ENCODE measurements at places on chromosomes 11 and 22.

DNA sequence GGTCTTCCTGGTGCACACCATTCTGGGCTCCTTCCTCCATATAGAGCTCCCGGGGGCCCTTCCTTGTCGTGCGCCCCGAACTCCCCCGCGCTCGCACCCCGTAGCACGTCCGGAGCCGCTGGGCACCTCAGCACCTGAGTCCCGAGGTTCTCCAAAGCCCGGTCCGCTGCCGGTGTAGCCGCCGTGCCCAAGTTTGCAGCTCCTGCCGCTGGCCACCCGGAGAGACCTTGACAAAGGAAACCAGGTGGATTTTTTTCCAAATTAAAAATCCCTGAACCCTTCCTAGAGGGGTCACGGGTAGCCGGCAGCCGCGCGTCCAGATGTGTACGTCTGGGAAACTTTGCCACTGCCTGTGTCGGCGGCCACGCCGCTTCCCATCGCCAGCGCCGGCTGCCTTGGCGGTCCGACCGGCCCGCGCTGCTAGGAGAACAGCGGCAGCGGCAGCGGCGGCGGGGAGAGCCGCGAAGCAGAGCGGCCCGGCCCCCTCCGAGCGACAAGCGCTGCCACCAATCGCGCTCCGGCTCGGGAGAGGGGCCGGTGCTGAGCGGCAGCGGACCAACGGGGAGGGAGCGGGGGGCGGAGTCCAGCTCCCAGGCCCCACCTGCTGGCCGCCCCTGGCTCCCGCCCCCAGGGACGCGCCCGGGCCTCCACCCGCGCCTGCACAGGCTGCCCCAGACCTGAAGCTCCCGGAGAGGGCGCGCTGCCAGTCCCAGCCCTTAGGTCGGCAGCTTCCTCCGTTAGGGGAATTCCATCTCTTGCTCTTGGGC, at the start of gene GALNT18:
TSS of gene GALNT18 (minus strand) at position 433 of the 767 bp plus-strand sequence.
- DNase-seq: peak; percentile 91

- peak; percentile 36 for DNase-seq
Observed at GRCh38 chr22:31247726-31248125, 35.6 kb downstream of the LIMK2 start.

DNA sequence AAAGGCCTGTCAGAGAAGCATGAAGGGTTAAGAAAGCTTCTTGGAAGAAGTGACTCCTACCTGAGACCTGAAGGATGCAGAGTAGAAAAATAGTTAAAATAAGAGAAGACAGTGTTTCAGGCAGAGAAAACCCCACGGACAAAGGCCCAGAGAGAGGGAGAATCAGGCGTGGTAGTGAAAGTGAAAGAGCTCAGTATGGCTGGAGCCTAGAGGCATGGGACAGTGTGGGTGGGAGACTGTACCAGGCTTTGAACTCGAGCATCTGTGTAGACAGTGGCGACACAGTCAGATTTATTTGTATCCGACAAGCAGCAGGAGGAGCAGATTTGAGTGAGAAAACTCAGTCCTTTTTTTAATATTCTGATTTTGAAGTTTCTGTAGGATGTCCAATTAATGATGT, 360.0 kb downstream of the OPCML start:
- DNase-seq: no peak

DNA sequence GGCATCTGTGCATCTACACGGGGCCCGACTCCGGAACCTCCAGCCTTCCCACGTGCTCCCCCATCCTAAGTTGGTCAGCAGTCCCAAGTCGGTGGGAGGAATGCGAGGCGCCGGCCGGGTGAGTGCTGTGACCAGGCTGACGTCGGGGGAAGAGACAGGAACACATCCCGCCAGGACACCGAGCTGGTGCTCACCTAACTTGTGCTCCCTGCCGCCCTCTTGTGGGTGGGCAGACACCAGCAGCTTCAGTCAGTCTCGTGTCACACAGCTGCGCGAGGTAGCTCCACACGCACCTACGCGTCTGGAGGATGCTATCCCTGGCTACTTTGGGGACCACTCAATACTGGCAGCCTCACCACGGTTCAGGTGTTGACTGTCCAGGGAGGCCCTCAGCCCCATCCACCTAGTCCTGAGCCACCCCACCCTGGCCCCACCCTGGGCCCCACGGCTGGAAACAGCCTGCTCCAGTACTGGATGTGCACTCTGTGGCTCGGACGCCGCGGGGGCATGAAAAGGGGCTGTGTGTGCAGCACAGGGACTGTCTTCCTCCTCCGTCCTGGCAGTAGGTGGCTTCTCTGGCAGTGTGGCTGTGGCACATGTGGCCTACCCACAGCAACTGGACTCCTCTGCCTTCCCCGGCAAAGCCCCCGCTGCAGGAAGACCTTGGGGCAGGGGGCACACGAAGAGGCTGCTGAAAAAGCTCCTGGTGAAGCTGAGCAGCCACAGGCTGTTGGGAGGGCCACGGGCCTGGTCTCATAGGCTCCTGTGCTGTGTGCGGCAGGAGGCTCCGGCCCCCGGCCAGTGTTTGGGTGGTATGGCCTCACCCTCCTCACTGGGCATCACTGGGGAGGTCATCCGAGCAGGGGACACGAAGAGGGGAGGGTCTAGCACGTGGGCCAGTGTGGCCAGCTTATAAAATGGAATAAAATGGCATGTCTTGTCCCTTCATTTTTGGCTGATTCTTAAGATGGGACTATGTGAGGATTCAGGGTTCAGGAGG, 11.2 kb upstream of the BID start:
- DNase-seq: no peak

DNA sequence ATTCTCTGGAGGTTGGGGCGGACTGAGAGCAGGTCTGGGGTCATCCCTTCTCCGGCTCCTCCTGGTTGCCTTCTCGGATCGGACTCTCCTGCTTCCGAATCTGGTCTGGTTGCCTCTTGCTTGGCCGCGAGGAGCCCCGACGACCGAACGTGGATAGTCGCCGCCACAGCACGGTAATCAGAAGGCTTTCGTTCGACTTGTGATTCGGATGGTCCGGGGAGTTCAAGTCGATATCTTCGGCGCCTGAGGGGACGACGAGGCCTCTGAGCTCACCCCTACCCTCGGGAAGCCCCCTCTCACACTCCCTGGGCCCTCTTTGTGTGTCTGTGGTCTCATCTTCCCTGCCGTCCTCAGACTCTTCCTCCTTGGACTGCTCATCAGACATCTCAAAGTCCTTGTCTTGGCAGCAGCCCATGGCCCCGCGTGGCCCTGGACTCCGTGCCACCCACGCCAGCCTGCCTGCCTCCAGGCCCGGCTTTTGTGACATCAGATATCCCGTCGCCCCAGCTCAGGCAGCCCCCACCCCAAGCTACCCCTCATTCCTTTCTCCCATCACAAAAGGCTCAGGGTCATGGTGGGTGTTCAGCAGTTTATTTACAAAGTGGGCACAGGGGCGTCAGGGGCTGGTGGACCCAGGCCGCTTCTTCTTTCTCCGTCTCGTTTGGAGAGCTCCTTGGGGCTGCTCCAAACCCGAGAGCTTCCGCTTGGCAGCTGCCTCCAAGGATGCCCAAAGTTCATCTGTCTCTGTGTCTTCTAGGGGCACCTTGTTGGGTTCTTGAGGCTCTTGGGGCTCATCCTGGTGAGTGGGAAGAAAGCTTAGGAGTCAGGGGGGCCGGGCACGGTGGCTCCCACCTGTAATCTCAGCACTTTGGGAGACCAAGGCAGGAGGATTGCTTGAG, at the start of gene TEX54:
TSS of gene TEX54 (minus strand) at position 506 of the 899 bp plus-strand sequence.
- peak; percentile 93 for DNase-seq

DNA sequence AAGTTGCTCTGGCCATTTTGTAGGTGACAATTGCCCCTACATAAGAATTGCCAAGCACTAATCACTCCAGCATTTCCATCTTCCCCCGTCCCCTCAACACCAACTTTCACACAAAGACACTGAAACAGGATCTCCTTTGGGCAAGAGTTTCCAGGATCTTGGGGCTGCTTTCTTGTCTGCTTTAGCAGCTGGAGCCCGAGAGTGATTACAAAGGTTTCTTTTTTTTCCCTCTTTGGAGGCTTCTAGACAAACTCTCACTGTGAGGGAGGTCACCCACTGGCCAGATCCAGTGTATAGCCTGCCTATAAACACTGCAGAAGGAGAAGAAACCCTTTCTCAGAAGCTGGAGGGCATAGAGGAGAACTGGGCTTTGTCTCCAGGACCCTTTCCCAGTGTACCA, 92.5 kb downstream of the APIP start:
- DNase-seq: no peak

GRCh38 chr11:62427630-62428233, 8.9 kb downstream of the SCGB1A1 start:
- DNase-seq: no peak

DNA sequence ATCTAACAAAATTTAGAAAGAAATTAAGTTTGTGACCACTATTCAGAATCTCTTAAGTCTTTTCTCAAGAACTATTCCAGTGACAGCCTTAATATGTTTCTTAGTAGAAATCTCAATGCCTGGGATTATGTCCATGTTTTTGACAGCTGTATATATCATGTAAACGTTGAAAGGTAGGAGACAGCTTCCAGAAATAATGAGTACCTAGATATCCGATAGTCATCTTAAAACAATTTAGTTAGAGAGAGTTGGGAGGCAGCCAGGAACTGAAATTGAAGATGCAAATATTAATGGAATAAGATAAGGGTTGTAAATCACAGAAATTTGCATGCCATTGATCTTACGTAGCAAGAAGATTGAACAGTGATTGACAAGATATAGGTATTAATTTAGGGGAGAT, 955.2 kb downstream of the JRKL start:
- DNase-seq: no peak

DNA sequence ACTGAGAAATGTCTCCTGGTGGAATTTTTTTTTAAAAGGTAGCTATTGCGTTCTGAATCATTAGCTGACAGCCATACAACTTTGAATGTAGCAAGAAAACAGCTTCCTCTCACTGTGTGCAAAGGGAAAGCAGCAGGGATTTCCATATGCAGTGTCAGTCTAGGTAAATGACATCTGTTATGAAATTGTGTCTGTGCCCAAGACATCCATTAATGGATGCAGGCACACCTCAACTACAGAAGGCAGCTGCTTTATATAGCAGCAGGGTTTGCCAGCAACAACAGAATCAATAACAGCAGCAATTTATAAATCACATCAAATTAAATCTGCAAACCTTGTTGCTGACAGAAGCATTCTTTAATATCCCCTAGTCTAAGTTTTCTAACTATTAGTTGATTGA, 745.3 kb upstream of the RAG2 start:
- no peak for DNase-seq

DNA sequence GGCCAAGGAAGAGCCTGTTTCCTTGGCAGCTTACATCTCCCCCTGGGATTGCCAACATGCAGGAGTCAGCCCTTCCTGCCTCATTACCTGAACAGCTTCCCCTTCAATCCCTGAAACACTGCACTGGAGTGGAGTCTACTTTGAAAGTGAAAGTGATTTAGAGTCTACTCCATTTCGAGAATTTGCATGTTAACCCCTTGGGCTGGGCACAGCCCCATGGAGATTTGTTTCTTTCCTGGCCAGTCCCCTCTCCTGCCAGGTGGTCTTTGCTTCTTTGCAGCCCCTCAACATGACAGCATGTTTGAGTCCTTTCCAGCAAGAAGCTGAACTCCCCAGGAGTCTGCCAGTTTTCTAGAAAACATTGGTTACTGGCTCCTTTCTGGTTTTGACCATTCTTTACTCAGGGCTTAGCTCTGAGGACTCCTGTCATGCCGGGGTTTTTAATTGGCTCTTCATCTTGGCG, 59.9 kb downstream of the TRAF6 start:
- no peak for DNase-seq

DNA sequence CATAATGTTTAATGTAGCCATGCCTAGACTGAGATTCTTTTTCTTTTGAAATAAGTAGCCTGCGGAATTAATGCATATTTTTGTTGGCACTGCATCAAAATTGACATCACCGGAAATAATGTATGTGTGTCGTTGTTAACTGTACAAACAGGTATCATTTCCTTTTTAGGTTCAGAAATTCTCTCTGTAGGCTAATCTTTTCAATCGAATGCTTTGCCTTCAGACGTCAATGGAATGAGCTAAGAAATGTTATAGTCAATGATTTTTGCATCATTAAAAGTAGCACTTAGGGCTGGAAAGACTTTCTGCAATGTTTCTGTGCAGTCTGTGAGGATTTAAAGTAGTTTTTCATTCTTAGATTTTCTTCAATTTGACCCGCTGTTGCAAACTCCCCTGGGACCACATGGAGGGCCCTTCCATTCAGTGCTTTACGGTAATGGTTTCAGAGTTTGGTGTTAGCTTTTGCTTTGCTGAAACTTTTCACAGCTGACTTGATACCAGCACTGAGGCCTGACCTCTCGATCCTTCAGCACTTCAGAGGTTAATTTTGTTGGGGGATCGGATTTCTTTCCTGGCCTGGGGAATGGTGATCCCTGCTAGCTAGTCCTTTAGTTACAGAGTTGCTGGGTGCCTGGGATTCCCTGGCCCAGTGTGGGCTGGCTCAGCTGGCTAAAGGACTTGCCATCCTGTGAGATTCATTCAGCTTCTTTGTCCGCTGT, 137.8 kb downstream of the DBX1 start:
- peak; percentile 81 for DNase-seq

DNA sequence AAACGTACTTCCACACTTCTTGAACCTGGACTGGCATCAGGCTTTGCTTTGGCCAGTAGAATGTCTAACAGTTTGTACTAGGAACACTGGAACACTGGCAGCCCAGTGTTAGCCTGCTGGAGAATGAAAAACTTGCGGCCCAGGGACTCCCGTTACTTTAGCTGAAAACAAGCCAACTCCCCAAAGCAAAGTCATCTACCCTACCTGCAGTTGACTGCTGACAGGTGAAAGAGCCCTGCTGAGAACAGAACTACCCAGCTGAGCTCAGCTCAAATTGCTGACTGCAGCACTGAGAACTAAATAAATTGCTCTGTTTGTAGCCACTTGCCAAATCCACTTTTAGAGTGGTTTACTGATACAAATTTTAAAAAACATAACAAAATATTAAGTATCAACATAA, 342.5 kb downstream of the LRRC4C start:
- DNase-seq: no peak

GRCh38 chr22:29726512-29727130, 6.8 kb downstream of the CABP7 start:
- DNase-seq: no peak

- DNase-seq: no peak
Observed at GRCh38 chr11:58509748-58510147, 1.8 kb upstream of the OR5B21 start.

DNA sequence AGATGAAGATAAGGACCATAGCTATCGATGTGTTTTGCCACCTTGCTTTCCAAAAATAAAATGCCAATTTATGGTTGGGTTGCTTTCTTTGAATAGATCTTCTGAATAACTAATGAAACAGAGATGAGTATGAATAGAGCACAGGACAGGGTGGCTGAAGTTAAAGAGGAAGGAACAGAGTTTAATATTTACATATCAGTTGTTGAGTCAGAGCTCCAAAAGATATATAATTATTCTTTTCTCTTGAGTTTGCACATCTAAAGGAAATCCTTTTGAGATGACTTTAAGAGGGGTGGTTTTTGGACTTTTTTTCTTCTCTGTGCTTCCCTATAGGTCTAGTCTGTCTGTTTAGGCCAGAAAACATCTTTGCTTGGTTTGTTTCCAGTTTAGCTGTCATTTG, 115.2 kb downstream of the DDX10 start:
- DNase-seq: no peak

Data from right kidney (tissue), 9 donors.